NCI-H774 (cell line): ENCODE measurements at places on chromosomes 13 and 19.

DNA sequence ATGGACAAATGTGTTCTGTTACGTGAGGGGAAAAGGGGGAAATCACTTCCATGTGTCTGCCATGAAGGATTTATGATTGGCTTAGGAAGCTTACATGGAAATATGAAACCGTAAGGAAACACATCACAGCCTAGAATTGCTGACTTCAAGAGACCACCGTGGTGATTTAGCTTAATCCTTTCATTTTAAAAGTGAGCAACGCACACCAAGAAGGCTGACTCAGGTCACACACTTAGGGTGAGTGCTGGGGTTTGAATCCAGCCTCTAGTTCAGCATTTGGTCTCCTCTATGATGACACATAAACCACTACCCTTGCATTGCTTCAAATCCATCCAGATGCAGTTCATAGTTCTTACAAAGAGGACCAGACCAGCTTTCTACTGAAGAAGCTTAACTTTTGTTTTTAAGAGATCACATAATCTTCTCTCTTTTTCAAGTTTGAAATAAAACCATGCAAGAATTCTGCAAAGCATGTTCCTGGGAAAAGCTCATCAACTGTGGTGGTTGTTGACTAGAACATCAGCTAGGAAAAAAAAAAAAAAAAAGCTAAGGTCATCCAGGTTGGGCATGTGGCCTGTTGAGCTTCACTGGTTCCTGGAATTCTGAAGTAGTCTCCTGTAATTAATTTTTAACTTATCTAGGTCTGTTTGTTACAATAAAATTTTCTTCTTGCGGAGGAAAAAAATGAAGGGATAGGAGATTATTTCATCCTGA lies 60.2 kb upstream of the KL start:
- DNase-seq = no peak

DNA sequence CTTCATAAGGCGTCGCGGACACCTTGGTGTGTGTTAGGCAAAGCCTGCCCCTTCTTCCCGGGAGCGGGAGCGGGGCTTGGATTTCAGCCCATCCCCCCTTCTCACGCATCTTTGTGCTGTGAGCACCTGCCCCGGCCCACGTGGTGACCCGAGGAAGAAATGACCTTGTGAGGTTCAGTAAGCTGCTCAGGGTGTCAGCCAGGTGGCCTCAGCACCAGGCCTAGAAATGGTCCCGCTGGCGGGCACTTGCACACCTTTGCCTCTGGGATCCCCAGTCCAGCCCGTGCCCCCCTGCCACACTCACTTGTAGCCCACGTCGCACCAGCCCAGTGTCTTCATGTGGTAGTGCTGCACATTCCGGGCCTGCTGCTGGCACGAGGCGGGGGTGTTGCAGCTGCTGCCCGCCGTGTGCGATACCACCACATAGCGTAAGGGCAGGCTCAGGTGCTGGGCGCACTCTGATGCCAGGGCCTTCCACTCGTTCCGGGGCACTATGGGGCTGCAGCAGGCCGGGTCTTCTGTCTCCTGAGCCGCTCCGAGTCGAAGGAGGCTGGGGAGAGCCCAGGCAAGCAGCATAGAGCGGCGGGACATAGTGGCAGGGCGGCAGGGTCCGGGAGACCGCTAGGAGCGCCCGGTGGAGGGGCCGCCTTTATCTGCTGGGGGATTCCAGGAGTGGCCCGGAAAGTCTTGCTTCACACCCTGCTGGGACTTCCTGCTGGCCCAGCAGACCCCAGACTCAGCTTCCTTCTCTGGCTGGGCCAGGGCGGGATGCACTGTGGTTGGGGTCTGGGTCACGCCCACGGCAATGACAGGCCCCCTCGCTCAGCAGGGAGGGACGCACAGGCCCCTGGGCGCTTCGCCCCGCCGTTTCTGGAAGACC lies at the start of gene PGLYRP1:
Gene PGLYRP1 (minus strand): TSS at position 623 of the 880 bp plus-strand sequence. CDS start 32 bp downstream, at position 591.
- DNase-seq = no peak

DNA sequence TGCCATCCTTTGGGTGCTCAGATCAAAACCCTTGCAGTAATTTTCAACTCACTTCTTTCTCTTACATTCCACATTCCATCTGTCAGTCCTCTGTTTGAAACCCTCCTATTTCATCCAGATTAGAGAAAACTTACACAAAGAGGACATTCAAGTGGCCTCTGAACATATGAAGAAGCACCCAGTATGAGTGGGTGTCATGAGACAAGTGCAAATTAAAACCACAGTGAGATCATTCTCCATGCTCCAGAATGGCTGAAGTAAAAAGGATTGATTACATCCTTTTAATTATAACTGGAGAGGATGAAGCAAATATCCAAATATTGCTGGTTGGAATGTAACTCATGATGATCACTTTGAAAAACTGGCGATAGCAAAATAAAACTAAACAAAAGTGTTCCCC lies 96.5 kb downstream of the MIPEP start:
- DNase-seq = no peak

- no peak for DNase-seq
Observed at GRCh38 chr13:89361909-89362308, 1690.7 kb downstream of the SLITRK5 start.

DNA sequence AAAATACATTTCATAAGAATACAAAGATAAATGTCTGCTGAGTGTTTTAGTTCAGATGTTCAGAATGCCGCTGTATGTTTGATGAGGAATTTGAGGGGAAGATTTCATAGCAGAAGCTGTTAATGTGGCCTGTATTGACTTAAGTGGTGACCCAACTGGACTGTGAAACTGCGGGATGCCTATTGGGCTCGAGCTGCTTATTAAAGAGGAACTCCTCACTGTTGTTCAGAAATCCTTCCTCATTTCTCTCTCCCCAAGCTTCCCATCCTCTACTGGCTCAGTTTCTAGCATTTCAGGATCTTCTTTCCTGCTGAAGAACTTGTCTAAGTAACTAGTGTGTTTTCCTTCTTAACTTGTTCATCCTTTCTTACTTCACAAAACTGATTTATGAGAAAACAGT lies 20.4 kb downstream of the DGKH start:
- DNase-seq = no peak

DNA sequence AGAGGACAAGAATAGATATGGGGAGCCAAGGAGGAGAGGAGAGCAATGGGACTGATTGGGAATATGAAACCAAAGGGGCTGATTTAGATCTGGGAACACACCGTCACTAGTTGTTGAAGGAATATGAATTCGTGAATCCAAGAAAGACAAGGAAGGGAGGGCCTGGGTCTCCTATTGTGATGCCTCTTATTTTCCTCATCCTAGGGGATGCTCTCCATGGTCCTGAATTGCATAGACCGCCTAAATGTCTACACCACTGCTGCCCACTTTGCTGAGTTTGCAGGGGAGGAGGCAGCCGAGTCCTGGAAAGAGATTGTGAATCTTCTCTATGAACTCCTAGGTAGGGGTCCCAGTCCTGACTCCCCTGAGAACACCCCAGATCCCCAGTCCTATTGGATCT lies 21.5 kb downstream of the RYR1 start:
- no peak for DNase-seq
